ENCODE measurements at places on chromosomes 13 and 19. TPM values are rescaled to one million over a fixed set of nuclear protein-coding genes. Genes with fewer than 3 reads are reported as not detected.

Gene ADGRE3
- total RNA-seq = not detected

Gene LILRB1
- not detected for total RNA-seq

Gene ZNF534
- total RNA-seq = 0.33 TPM

Gene ZNF528
- 9.2 TPM for total RNA-seq

Gene ZNF99
- not detected for total RNA-seq

Gene BST2
- 1.2 TPM for total RNA-seq

Gene URAD
- total RNA-seq = not detected

Gene KISS1R
- total RNA-seq = not detected

DNA sequence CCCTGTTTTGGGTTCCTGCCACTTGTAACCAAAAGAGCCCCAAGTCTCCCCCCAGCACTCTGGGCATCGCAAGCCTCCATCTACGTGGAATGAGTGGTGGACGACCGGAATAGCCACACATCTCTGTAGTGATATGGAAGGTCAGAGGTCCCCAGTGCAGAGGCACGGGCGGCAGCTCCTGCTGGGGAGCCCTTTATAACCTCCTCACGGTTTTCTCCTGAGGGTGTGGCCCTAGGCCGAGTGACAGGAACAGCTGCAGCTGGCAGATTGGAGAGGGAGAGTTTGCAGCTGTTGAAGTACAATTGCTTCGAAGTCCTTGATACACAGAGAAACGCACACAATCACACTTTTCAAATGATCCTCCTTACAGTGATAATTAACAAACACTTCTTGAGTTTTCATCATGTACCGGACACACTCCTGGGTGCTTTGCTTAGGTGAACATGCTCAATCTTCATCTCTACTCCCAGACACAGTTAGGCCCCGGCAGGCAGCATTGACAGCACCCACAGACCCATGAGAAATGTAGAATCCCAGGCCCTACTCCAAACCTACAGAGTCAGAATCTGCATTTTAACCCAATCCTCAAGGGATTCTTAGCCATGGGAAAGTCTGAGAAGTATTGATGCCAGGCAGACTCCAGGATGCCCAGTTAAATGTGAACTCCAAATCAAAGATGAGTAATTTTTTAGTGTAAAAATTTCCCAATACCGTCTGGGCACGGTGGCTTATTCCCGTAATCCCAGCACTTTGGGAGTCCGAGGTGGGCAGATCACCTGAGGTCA is 4.9 kb upstream of the ZNF787 start:
- no peak for DNase-seq

GRCh38 chr13:44662515-44662914 is 86.4 kb upstream of the TSC22D1 start:
- no peak for DNase-seq

DNA sequence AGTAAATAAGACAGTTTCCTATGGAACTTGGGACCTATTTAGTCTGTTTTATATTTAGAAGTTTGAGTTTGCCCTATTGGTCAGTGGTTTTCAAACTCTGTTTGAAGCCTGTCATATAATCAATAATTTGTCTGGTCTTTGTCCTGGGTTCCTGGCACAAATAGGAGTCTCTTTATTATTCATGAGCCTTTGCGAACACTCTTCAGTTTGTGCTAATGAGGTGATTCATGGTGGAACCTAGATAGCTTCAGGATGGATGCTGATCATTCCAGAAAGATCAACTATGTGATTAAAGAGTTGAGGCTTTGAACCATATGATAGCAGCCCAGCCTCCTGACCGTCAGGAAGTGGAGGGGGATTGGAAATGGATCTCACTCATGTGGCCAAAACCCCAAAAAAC is 10.0 kb upstream of the VWA8 start:
- no peak for DNase-seq

DNA sequence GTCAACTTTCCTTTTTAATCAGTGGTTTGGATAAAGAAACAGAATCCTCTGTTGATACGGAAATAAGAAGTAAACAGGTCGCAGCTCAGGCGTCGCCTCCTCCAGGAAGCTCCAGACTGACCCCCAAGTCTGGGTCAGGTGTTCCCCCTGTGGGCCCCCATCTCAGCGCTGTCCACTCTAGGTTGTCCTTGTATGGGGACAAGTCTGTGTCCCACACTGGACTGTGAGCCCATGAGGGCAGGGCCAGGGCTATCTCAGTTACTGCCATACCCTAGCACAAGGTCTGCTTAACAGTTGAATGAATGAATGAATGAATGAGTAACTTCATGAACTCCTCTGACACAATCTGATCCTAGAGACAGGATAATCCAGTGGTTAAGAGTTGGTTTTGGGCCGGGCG is 7.5 kb downstream of the CLASRP start:
- no peak for DNase-seq

- no peak for DNase-seq
Observed at GRCh38 chr13:19795956-19796355, 13.2 kb upstream of the PSPC1 start.

DNA sequence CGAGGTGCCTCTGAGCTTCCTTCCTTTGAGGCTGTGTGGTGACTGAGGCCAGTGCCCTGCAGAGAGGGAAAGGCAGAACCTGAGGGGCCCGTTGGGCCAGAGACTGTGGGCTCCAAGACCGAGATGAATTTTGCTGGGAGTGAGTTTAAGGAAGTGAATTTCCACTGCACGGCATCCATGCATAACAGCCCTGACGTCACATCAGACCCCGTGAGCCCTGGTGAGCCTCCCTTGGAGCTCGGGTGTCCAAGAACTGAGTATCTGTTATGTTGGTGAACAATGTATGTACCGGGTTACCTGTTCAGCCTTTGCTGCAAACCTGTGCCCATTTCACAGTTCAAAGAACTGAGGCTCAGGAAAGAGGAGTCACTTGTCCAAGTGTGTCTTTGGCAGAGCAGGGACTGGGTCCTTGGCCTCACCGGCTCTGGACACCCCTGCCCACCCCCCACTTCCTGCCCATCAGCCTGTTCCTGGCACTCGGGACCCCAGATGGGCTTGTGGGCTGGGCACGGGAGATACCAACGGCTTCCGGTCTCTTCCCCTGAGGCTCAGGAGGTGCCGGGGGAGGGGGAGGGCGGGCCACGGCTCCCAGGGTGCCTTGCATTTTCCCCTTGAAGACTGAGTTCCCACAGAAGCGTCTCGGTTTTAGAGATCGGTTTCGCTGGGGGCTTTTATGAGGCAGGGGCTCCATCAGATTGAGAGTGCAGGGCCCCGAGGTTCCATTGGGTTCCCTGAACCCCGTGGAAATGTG is 33.7 kb downstream of the NFILZ start:
- no peak for DNase-seq

DNA sequence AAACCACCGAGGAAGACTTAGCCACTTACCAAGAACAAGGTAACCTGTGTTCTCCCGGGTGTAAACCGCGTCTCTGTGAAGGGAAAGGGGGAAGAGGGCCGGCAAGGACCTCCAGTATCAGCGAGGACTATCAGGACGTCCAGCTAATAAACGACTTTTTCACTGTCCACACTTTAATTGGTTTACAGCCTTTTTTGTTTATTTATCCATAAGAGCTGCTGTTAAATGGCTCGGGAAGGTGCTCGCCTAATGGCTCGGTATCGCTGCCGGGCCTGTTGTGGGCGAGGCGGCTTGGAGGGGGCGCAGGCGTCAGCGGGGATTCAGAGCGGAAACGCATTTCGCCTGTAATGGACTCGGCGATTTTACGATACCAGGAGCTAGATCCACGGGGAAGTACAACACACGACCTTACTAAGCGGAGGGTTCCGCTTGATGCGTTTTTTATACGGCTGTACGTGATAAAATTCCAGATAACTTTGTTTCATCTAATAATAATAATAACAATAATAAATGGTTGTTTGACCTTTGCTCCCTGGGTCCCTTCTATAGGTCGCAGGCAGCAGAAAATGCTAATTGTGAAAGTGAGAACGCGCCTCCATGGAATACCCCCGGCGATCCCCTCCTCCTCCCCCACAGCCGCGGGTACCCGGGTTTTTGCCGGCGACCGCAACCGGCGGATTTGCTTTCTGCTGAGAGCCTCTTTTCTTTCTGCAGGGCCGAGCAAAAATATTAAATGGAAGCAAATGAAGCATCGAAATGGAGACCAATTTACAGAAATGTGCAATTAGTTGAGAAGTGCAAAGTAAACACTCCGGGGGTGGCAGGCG is 2.5 kb upstream of the PDX1 start:
- DNase-seq = no peak

- DNase-seq = peak; percentile 41
Observed at GRCh38 chr19:50794876-50795663, 4.9 kb downstream of the ACP4 start.

DNA sequence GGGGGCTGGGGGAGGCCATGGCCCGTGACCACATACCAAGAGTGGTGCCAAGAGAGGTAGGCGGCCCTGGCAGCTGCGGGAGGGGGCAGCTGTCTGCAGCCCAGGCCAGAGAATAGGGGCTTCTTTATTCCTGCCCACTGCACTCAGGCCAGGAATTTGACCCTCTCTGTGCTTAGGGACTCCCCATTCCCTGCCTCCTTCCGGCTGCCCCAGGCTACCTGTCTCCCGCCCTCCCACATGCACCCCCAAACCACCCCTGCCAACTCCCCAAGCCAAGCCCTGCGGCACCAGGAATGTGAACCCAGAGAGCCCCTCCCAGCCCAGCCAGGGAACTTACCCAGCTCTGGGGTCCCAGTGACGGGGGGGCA is 687 bp downstream of the PLEKHA4 start:
- DNase-seq = no peak

DNA sequence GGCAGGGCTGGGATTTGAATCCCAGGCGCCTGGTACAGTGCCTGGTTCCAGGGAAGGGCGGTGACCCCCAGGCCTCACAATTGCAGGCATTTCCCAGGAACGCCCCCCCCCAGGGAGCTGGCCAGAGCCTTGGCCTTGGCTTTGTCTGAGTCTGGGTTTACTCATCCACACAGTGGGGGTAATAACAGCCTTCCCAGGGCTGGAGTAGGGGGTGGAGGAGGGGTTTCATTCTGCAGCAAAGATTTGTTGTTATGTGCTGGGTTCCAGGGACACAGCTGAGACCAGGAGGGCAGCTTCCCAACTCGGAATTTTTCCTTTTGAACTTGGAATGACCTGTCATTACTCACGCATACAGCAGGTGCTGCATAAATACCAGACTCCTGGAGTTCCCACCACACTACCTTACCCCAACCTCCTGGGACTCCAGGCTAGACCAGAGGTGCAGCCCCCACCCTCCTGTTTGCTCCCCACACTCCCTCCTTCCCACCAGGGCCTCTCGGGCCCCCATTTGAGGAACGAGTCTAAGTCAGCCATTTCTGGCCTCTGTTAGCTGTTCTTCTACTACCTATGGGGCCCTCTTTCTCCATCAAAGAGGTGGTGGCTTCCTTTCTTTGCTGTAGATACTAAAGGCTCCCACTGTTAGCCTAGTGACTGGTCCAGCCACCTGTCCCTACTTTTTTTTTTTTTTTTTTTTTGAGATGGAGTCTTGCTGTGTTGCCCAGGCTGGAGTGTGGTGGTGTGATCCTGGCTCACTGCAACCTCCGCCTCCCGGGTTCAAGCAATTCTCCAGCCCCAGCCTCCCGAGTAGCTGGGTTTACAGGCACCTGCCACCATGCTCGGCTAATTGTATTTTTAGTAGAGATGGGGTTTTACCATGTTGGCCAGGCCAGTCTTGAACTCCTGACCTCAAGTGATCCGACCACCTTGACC is 1.6 kb upstream of the ADAMTS10 start:
- DNase-seq = peak; percentile 41

DNA sequence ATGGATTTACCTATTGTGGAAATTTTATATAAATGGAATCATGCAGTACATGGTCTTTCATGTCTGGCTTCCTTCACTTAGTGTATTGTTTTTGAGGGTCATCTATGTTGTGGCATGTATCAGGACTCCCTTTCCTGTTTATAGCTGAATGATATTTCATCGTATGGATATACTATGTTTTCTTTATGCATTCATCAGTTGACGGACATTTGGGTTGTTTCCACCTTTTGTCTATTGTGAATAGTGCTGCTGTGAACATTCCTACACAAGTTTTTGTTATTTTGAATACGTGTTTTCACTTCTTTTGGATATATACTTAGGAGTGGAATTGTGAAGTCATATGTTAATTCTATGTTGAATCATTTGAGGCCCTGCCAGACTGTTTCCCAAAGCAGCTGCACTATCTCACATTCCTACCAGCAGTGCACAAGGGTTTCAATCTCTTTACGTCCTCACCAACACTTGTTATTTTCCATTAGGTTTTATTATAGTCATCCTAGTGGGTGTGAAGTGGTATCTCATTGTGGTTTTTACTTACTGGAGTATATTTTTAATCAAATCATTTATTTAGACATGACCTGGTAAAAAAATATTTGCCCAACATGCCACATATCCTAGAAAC is 262.7 kb downstream of the DLEU7 start:
- DNase-seq = peak; percentile 5

DNA sequence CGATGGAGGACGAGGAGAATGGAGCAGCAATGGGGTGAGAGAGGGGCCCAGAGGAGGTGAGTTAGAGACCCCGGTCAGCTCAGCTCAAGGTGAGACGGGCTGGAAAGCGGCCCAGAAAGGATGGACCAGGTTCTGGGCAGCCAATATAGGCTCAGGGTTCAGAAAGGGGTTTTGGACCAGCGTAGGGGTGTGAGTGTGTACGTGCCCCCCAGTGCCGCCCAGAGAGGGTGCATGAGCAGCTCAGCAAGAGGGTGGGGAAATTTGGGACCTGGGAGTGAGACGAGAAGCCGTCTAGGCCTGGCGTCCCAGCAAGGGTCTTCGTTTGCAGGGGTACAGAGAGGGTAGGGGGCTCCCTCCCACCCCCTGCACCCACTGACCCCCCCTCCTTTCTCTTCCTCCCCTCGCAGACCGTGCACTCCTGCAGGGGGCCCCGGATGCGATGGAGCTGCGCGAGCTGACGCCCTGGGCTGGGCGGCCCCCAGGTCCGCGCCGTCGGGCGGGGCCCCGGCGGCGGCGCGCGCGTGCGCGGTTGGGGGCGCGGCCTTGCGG is 12.1 kb downstream of the FUT6 start:
- no peak for DNase-seq

DNA sequence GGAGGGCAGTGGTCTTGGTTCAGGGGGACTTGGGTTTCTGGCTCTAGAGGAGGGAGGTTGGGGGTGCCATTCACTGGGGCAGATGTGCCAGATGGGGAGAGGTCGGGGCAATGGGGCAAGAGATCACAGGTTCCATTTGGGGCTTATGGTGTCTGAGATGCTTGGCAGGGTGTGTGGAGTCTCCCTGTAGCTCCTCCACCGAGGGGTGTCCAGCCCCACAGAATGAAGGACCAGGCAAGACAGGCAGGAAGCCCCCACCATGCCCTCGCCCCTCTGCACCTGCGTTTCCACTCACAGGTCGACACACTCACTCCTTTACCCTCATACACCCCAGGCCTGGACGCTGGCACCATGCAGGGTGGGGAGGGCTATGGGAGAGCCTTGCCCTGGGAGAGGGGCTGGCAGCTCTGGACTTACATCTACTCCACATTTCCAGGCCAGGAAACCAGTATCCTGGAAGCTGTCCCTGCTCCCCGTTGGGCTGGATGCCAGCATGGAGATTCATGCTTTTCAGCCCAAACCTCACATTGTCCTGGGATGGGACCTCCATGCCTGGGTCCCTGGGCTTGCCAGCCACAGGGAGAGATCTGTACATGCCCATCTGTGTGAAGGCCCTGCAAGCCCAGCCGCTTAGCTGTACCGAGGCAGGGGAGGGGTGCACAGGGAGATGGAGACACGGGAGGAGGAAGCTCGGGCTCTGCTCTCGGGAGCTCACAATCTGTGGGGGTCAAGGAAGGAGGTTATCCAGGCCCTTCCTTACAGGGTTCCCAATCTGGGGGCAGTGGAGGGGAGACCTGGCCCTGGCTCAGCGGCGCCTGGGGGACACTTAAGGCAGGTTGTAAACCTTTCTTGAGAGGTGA is 77.1 kb downstream of the CHST8 start:
- DNase-seq = no peak

GRCh38 chr13:27110056-27110746 is 61.4 kb downstream of the USP12 start:
- DNase-seq = no peak
